ENCODE measurements at places on chromosomes 12 and 14. TPM values are rescaled to one million over a fixed set of nuclear protein-coding genes. Genes with fewer than 3 reads are reported as not detected.

- DNase-seq, result peak; percentile 67
These were observed 780 bp downstream of the TBC1D15 start for GRCh38 chr12:71840231-71840847.

DNA sequence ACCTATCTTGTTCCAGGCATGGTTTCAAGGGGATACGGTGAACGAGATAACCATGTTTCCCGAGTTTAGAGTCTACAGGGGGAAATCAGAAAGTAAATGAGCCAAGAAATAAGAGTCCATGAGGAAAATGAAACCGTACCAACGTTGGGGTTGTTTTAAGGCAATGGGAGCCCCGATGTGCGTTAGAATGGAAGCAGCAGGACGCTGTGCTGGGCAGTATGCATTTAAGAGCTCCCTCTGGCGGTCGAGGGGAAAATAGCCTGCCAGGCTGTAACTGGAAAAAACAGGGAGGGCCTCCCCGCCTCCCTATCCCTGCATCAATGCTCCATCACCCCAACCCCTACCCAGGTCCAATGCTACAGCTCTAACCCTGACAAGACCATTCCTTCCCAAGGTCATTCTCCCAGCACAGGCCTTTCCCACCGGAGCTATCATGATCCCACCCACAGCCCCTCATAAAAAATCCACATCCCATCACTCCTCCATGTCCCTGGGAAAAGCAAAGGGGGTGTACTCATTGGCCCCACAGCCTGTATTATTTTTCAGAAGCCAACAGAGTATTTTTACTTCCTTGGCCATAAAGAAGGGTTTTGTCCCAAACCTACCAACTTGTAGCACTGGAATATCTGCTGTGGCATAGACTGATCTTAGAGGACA is 226.3 kb upstream of the NOS1 start:
- DNase-seq, result peak; percentile 48

- no peak for DNase-seq
These were observed 17.1 kb downstream of the DEGS2 start for GRCh38 chr14:100142073-100143040.

The NEUROD4 gene
- total RNA-seq, result not detected

DNA sequence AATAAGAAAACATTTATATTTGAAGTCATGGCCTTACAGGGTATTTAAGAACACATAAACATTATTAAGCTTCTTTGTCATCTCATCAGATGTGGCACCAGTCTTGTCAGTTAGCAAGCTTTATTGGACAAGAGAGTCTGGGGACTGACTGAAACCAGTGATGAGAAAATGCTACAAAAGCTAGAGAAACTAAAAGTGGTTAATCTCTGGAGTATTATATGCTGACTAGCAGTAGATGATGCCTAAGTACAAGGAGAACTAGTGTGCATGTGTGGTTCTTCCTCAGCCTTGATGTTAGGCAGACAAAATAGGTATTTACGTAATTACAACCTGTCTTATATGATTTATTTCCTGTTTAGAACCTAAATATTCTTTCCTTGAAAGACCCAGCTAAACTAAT is 176.5 kb downstream of the CPNE8 start:
- no peak for DNase-seq

DNA sequence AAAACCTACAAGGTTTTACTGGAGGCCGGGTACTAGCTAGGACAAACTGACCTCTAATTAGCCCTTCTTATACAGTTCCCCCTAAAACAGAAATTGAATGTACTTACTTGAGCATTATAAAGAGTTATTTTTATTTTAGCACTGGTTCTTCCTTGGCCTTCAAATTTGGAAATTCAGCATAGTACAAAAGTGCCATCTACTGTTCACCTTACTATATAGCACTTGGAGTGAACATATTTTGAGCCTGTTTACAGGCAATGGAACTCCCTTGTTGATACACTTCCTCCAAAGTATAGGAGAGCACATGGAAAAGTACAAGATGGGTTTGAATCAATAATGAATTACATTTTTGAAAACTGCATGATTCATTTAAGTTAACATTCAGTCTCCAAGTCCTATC is 3.9 kb upstream of the POC1B start:
- DNase-seq, result peak; percentile 46

Measured in A172 (cell line).